ENCODE measurements at places on chromosomes 16 and 17. TPM values are rescaled to one million over a fixed set of nuclear protein-coding genes. Genes with fewer than 3 reads are reported as not detected.

Gene TTYH2
- not detected for total RNA-seq

- DNase-seq: no peak
Measured at GRCh38 chr17:39782980-39783379, 45.2 kb downstream of the GRB7 start.

Gene GLYR1
- total RNA-seq: 31.2 TPM

Gene CCL4
- not detected for total RNA-seq

- DNase-seq: no peak
Measured at GRCh38 chr17:46875849-46876352, 24.5 kb downstream of the WNT9B start.

DNA sequence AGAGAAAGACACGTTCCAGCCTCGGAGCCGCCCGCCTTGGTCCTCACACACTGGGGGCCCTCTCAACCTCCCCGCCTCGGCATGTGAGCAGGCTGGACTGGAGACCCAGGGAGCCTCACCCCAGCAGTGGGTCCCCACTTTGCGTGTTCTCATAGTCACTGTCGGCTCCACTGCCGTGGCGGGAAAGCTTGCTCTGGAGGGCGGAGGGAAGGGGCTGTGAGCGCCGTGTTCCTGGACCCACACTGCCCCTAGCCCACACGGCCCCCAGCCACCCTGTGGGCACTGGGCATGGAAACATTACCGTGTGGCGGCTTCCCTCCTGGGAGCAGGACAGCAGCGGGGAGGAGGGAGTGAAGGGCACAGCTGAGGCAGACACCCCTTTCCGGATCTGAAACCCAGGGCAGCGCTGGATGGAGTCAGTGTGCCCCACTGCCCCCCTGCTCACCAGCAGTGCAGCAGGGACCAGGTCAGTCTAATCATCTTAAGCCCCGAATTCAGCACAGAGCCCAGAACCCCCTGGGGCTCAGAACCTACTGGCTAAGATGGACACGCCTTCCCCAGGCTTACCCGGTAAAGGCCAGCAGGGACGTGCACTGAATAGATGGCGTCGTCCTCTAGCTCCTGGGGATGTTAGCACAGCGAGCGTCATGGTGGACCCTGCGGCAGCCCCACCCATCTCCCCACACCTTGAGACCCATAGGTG is 7.2 kb downstream of the TP53I13 start:
- DNase-seq: no peak

- DNase-seq: no peak
Measured at GRCh38 chr16:47858333-47858982, 297.3 kb downstream of the ABCC12 start.

GRCh38 chr17:66843627-66844026 is 8.7 kb downstream of the CACNG5 start:
- DNase-seq: no peak

DNA sequence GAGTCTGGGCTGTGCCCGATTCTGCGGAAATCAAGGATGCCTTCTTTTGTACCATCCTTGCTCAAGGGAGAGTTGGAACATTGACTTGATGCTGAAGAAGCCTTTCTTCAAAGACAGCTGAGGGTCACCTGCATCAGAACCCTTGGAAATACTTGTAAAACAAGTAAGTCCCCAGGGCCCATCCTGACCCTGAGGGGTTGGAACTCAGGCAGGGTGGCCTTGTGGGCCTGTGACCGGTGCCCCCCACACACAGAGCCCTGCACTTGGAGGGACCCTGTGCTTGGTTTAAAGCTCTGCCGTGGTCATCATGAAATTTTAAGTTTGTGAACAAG is 56.9 kb downstream of the WIPI1 start:
- no peak for DNase-seq

Gene PLCD3
- 30.2 TPM for total RNA-seq

GRCh38 chr16:48487287-48487686 is 102.1 kb upstream of the SIAH1 start:
- peak; percentile 25 for DNase-seq

GRCh38 chr16:23061669-23062068 is 87.6 kb downstream of the USP31 start:
- DNase-seq: peak; percentile 21

GRCh38 chr16:87365021-87365713 is 18.4 kb downstream of the FBXO31 start:
- no peak for DNase-seq

DNA sequence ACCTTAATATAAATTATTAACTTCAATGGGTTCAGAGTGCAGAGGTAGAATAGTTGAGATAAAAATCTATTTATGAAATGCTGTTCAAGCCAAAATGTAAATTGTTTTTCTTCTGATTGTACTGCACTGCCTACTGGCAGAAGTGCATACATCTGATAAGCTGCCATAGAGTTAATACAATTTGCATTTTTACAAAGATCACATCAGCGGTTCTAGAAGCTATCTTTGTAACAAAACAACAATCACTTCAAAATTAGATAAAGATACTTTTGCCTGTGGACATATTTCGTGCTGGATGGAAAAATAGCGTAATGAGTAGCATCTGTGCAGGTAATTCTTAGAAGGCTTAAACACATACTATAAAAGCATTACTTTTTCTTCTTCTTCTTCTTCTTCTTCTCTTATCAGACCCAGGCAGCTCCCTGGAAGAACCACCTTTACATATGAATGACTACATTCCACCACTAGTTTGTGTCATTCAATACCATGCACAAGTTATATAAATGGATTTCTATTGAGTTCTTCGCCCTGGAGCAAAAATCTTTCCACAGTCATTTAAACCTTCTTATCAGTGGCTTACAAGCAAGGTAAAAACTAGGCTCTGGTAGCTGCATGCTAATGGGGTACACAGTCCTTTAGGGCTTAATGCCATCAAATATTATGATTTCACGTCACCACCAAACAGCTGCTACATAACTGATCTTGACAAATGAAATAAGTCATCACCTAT is 47.0 kb downstream of the SYNRG start:
- DNase-seq: no peak

- DNase-seq: peak; percentile 70
Measured at GRCh38 chr17:74201250-74201649, 2.2 kb upstream of the RPL38 start.
